ENCODE measurements at places on chromosomes 7 and 10.

GRCh38 chr10:20863008-20863407 lies 34.1 kb downstream of the NEBL start:
- no peak for DNase-seq

DNA sequence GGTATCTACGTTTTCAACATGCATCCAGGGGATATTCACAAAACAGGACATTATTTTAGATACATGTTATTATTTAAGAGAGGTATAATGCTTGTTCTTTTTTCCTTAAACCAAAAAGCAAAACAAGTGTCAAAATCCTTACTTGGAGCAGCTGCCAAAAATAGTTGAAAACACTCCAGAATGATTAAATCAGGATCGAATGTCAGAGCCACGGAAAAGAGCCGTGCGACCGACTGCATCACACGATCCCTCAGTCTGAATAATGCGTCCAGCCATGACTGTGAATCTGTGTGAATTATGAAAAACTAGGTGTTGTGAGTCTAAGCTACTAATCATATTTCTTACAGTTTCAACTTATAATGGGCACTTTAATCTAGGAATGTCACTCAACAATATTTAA lies 126.0 kb downstream of the PARD3 start:
- no peak for DNase-seq

GRCh38 chr7:156005202-156005691 lies 193.0 kb upstream of the SHH start:
- no peak for DNase-seq

- no peak for DNase-seq
Observed at GRCh38 chr7:39656415-39656814, 33.0 kb downstream of the RALA start.

GRCh38 chr7:129950191-129950932 lies 2.4 kb downstream of the UBE2H start:
- DNase-seq = no peak

- DNase-seq = no peak
Observed at GRCh38 chr7:129423700-129424410, 10.4 kb upstream of the STRIP2 start.

DNA sequence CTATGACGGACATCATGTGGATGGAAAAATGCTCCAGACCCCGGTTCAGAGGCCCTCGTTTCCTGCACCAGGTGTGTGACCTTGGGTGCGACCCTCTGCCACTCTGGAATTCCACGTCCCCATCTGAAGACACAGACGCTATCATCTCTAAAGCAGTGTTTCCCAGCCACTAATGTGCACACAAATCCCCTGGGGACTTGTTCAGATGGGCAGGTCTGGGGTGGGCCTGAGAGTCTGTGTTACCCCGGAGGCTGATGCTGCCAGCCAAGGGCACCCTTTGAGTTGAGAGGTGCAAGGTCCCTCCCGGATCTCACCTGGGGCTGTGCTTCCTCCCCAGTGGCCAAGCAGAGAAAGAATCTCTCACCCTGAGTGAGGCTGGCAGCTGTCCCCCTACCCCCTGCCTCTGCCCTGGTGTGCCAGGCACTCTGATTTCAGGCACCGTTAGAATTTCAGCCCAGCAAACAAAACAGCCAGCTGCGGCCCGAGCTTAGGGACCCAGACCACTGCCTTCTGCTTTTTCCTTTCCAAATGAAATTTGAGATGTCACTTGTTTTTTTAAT lies 90.0 kb downstream of the SLIT1 start:
- no peak for DNase-seq

- DNase-seq = no peak
Observed at GRCh38 chr10:95360122-95360714, 69.4 kb upstream of the PDLIM1 start.

DNA sequence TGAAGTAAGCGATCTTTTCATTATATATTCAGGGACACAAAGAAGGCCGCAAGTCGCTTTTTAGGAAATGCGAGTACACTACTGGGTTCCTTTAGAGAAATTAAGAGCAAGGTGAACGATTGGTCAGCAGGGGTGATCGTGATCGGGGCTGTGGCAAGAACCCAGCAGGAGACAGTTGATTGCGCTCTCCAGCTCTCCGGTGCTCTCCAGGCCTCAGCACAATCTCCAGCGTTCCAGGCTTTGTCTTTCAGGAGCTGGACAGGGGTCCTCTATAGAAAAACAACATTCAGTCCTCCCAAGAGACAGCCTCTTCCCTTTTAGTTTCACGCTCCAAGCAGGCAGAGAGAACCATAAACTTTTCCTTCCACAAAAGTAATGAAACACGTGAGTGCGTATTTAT lies 170.5 kb upstream of the KLF6 start:
- DNase-seq = no peak

DNA sequence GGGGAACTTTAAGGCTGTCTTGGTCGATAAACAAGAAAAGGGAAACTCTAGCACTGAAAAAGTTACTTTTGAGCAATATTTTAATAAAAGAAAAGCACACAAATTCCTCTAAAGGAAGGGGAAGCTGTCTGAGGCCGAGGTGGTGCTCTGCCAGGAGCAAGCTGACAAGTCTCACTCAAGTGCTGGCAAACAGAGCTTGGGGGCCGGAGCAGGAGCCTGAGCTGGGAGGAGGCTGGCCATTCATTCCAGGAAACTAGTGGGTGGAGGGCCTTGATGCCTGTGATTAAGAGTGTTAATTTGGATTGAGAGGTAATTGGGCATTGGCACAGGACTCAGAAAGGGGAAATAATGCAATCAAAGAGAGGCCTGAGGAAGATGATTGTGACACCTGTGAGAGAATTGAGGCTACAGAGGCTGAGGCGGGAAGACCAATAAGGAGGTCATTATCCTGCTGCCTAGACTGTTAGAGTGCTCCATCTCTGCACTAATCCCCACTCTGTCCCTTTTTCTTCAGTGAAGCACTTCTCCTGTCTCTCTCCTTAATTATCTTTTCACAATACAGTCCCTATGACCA lies 154.9 kb upstream of the COL1A2 start:
- DNase-seq = no peak

DNA sequence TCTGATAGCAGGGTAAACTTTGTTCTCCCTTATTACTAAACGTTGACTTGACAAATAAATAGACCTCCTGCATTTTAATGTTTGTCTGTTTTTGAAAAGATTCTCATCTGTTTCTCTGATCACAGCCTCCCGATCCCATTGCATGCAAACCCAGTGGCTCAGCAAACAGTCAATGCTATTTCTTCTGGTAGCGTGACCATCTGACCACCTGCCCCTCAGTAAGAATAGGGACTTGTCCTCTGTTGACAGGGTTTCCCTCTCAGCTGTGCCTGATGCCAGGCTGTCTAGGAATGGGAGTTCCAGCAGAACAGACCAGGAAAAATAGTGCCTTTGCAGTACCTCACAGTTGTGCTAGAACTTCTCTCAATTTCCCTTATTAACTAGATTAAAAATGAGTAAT lies 40.7 kb upstream of the EBLN1 start:
- no peak for DNase-seq

- DNase-seq = no peak
Observed at GRCh38 chr7:17832820-17833355, 107.4 kb downstream of the SNX13 start.

GRCh38 chr7:152202056-152202455 lies 176.6 kb downstream of the GALNT11 start:
- DNase-seq = no peak

- DNase-seq = peak; percentile 41
Observed at GRCh38 chr10:110495731-110496552, 1.8 kb upstream of the DUSP5 start.

- no peak for DNase-seq
Observed at GRCh38 chr7:157518514-157519175, 181.8 kb downstream of the DNAJB6 start.

GRCh38 chr7:32059289-32060011 lies 10.8 kb downstream of the PDE1C start:
- no peak for DNase-seq

DNA sequence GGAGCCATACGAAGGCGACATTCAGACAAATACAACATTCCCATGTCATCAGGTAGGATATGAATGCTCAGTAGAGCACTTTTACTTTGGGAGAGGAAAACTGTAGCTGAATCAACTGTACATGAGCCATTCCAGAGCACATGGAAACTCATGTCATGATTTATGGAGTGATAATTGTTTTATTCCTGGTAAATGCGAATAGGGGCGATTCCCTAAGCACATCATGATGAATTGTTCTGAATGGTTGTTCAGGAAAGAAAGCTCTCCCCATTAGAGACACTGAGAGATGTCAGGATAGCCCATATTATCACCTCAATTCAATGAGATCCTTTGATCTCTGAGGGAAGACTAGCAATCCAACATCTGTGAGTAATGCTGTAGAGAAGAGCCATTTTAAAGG lies 243.6 kb downstream of the FOXP2 start:
- DNase-seq = no peak

DNA sequence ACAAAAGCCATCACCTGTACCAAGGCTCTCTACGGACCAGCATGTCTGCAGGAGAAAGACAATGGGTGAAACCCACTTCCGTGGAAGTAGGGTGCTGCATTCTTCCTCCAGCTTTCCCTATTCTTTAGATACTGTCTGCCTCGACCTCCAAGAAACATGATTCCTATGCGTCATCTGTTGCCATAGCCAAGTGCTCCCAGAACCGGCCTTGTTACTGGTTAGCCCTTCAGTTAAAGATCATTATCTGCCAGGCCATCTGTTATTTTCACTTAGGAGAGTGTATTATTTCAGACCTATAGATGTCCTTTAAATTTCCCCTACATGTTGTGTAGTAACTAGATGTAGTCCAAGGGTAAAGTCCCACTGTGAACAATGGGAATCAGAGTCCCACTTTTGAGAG lies 89.0 kb upstream of the KIAA1217 start:
- no peak for DNase-seq
